ENCODE measurements at places on chromosomes 3 and 15.

DNA sequence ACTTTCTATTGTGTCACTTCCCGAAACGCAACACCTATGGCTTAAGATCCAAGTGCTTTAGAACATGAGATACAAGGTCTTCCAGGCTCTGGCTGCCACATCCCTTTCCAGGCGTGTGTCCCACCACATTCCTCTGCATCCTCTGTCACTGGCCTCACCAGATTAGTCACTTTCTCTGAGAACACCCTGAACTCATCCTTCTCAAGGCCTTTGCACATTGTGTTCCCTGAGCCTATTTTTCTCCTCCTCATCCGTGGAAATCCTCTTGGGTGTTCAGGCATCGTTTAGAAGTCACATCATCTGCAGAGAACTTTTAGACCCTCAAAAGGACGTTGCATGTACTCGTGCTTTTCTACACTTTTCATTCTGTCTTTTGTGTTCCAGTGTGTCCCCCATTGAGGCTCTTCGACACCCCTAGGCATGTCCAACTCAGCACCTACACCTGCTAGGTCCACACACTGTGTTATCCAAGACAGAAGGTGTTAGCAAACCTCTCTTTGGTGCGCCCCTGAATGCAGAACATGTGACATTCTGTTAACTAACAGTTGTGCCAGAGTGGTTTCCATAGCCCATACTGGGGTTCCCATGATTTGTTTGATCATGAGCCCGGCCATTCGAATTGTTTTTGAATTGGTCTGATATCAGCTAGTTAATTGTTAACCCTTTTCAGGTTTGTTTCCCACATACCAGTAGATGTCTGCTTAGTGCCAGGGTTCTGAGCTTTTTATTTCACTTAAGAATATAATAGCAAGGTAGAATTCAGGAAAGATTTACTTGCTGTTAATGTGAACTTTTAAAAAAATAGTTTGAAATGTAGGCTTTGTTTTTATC lies 67.2 kb downstream of the LPP start:
- no peak for DNase-seq

GRCh38 chr15:81321667-81322066 lies 2.3 kb downstream of the STARD5 start:
- no peak for DNase-seq

GRCh38 chr3:11536132-11536935 lies 107.4 kb downstream of the VGLL4 start:
- DNase-seq = no peak

DNA sequence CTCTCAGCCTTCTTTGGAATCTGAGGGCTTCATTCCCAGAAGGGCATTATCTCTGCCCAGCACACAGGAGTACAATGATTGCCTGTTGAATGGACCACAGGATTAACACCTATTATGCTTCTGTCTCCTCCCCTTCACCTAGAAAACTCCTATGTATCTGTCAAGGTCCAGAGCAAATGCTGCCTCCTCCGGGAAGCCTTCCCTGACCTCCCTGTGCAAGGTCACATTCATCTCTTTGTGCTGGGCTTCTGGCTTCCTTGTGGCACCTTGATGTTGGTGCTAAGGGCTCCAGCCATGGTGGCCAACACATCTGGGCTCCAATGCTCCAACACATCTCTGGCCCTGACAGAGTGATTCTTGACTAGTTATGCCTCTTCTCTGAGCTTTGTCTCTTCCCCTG lies 49.9 kb upstream of the ATP2B2 start:
- DNase-seq = no peak

- DNase-seq = no peak
Measured at GRCh38 chr15:27254801-27255200, 283.8 kb downstream of the GABRG3 start.
